ENCODE measurements at places on chromosomes 1 and 21.

- no peak for DNase-seq
These were observed 2.5 kb upstream of the KRTAP12-1 start for GRCh38 chr21:44684483-44684882.

- peak; percentile 20 for DNase-seq
These were observed 2.0 kb upstream of the PIP5K1A start for GRCh38 chr1:151196292-151196800.

GRCh38 chr1:24903955-24904730, 25.9 kb downstream of the RUNX3 start:
- no peak for DNase-seq

GRCh38 chr1:9580942-9581341, 7.8 kb upstream of the TMEM201 start:
- DNase-seq: no peak

GRCh38 chr1:16300436-16300835, 51.8 kb downstream of the FBXO42 start:
- no peak for DNase-seq

DNA sequence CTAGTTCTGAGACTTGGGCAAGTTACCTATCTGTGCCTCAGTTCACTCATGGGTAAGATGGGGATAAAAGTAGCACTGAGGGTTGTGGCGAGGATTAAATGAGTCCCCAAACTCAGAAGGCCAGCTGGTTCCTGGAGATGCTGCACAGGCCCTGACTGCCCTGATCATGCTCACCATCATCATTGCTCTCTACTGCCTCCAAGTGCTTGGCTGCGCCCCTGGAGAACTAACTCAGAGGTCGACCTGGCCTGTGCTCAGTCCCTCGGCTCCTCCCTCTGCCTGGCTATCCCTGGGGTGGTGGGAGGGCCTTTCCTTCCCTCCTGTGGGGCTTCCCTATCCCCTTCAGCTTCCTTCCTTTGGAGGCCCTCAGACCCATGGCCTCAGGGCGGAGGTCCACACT, 5.6 kb downstream of the SLC5A9 start:
- DNase-seq: no peak

DNA sequence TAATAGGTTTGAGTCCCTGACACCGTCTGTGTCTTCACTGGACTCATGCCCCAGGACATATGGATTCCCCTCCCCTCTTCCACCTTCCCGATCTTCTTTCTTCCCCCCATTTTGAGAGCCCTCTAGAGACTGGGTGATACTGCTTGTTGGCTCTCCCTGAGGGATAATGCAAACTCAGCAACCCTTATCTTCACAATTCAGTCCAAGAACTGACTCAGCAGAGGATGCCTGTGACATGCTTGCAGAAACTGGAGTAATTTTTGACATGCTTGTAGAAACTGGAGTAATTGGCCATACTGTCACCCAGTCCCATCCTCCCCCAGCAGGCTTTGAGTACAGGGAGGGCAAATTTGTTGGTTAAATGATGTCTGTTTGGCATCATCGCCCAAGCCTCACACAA, 127.6 kb upstream of the CTTNBP2NL start:
- no peak for DNase-seq

GRCh38 chr1:100893718-100894117, 924 bp downstream of the EXTL2 start:
- DNase-seq: no peak

DNA sequence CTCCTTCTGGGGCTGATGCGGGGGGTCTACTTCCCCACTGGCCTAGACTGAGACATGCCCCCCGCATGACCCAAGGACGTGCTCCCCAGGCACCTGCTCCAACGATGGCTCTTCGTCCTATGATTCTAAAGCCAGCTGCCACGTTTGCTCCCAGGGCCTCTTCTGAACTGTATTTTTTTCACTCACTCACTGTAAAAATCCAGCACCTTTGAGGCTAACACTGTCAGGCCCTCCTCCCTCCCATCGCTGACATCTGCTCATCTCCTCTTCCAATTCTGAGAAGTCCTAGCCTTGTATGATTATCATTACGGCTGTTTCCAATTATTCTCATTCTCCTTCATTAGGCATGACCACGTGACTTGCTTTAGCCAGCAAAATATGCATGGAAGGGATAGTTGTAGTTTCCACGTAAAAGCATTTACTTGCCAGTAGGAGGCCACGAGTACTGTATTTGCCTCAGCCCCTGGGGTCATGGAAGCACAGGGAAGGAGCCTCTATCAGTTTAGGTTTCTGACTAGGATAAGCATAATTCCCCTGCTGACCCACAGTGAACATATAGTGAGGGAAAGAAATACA, 19.1 kb upstream of the EDN2 start:
- DNase-seq: no peak

Data from T-cell (primary cell).